AG04449 (cell line): ENCODE measurements at places on chromosomes 16 and 17.
A peak's percentile ranks its signal among the peaks of the same experiment; 100 is the strongest.

- DNase-seq, result peak; percentile 41
These were observed at the start of the genes GLYR1 and UBN1 for GRCh38 chr16:4846901-4847773. Gene GLYR1, minus strand, starts transcription at chr16:4847288. Its CDS starts 23 bp downstream, at chr16:4847265. Gene UBN1, plus strand, starts transcription at chr16:4847481. Its CDS starts 5,437 bp downstream, at chr16:4852918.

- DNase-seq, result no peak
These were observed 104.3 kb upstream of the NUDT7 start for GRCh38 chr16:77617996-77618395.

DNA sequence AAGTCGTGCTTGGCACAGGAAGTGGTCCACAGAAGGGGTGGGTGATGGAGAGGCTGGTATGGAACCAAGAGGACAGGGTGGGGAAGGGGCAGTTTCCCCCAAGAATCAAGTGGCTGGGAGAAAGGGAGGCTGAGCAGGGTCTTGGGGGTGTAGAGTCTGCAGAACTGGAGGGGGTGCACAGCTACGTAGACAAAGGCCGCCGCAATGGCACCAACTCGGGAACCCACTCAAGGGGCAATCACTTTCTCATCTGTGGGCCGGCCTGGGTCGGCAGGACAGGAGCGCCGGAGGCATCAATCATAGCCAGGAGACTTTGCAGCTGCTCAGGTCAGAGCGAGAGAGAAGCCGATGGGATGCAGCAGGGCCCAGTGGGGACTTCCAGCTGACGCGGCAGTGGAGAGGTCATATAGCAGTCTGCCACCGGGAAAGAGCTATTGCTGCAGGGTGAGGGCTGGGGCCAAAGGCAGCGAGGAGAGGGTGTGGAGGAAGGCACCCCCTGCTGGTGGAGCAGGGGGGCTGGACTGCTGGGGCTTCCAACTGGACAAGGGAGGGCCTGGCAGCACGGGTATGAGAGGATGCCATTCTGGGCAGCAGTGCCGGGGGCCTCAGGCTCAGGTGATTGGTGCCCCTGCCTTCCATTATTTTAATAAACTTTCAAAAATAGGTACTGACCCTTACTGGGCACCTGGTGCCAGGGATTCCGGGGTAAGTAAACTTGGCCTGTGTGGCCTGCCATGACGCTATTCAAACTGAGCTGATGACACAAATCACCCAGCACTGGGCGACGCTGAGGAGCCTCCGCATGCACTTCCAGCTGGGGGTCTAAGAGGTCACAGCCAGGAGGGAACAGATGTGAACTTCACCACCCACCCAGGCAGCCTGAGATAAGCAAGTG lies 52.5 kb upstream of the MTSS2 start:
- DNase-seq, result no peak

DNA sequence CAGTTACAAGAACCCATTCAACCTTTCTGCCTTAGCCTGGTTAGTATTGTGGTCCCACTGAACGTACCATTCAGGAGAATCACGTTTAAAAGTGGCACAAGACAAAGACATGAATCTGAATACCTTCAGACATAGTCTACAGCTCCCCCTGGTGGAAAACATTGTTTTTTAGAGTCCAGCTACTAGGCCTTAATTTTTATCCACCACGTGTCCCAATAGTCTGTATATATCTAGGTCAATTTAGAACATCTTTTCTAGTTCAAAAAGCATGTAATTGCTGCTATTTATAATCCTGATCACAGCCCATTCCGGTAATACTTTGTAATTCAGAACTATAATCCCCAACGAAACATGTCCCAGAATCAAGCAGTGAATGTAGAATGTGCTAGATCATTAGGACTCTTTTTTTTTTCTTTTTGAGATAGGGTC lies 13.7 kb upstream of the GUCY2D start:
- no peak for DNase-seq

DNA sequence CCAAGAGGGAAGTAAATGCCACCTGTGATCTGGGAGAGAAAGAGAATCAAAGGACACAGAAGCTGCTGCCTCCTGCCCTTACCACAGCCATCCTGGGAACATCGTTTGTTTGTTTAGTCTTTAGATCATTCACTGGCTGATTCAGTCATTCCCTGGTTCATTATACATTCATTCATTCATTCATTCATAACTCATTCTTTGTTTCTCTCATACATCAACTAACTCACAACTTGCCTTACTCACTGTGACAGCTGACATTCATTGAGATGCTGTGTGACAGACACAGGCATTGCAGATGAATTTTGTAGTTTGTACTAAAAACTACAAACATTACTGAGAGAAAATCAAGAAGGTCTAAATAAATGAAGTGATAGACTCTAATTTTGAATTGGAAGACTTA lies 291.0 kb upstream of the TNRC6C start:
- no peak for DNase-seq

GRCh38 chr16:59881376-59881775 lies 1147.3 kb upstream of the GOT2 start:
- no peak for DNase-seq

GRCh38 chr17:41486809-41487530 lies 2.7 kb downstream of the KRT36 start:
- no peak for DNase-seq

- no peak for DNase-seq
These were observed 157.7 kb upstream of the CDH11 start for GRCh38 chr16:65279576-65279975.

DNA sequence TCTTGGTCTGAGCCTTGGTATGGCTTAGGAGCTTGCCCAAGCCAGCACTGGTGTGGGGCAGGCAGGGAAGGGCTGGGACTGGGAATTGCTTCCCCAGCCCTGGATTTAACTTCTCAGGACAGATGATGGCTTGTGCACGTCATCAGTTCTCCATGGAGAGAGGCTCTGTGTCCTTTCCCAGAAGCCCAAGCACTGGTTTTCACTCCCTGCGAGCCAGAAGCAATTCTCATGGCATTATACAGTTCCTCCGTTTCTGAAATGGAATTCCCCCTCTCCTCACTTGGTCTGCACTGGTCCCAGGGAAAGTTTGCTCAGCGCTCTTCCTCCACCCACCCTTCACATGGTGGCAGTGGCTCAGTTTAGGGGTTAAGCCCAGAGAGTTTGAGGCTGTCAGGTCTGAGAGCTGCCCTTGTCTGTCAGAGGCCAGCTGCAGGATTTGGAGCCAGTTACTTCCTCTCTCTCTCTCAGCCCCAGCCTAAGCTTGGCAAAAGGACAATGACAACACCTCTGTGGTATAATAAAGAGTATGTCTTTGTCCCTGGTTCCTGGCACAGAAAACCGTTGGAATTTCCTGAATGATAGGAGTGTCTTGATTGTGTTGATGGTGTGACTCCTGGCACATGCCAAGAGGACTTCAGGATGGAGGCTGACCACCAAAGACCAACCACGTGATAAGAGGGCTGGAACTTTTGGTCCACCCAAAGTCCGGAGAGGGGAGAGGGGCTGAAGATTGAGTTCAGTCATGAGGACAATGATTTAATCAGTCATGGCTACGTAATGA lies 219.6 kb upstream of the TNRC6C start:
- DNase-seq, result no peak

GRCh38 chr16:4683255-4684057 lies 9.9 kb upstream of the NUDT16L1 start:
- no peak for DNase-seq

DNA sequence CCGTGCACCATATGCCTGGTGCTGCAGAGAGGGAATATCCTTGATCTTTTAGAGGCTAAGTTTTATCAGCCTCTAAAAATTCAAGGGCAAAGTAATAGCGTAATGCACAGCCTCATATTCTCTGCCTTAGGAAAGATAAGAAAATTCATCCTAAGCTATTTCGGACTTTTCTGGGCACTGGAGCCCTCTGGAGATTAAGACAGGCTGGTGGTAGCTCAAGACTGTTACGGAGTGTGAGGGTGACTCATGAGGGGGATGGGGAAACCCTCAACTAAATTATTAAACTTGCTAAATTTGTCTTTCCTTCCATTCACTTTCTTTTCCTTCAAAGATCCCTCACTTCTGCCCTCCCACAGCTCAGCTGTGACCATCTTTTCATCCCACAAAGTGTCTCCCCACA lies 73.3 kb downstream of the RPH3AL start:
- DNase-seq, result no peak

GRCh38 chr17:40457964-40458791 lies 14.9 kb downstream of the IGFBP4 start:
- DNase-seq, result peak; percentile 63

DNA sequence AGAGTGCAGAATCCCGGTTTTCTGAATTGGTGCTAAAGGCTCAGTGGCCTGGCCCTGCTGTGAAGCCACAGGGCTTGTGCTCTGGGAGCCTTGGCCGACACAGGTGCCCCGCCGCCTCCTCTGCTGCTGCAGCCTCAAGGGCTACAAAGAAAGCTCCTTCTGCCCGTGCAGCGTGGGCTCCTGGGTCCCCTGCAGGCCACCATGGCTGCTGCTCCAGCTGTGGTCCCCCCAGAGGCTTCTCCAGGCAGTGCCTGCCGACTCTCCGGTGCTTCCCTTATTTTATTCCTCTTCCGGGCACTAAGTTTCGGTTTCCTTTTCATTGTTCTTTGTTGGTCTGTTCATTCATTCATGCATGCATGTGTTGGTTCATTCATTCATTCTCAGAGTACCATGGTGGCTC lies 53.1 kb downstream of the CMIP start:
- DNase-seq, result no peak

GRCh38 chr17:56777859-56778258 lies 55.9 kb downstream of the C17orf67 start:
- no peak for DNase-seq

- peak; percentile 17 for DNase-seq
These were observed 3.7 kb upstream of the NLK start for GRCh38 chr17:28038802-28039201.
